ENCODE measurements at places on chromosomes 16 and 17.
A peak's percentile ranks its signal among the peaks of the same experiment; 100 is the strongest.

GRCh38 chr17:38867179-38867967 lies 2.5 kb upstream of the LASP1 start:
- DNase-seq: peak; percentile 74

DNA sequence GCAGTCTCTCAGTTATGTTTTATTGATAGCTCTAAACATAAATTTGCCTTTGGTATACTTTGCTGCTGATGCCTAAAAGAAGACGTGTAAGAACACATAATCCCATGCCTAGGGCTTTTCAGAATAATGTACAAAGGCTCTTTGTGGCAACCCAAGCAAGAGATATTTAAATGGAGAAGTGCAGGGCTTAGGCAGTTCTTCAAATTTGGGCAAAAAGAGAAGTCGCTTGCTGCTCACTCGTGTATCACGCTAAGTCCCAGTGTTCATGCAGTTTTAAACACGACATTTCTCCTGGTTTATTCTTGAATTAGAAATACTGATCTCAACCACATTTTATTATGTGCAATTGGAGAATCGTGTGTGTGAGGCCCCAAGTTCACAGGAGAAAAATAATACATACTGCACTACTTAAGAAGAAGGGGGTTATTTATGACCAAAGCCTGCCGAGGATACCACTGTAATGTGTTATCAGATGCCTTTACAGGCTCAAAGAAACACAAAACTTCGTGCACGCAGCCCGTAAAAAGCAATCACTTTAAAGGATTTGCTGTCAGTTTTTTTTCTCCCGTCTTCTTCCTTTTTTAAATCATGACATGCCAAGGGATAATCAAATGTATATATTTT lies 22.5 kb upstream of the IRX6 start:
- DNase-seq: no peak

- no peak for DNase-seq
Measured at GRCh38 chr16:74874123-74874522, 99.5 kb upstream of the FA2H start.

- no peak for DNase-seq
Measured at GRCh38 chr17:6035801-6036394, 34.3 kb upstream of the WSCD1 start.

GRCh38 chr17:58531122-58531521 lies 16.7 kb upstream of the MTMR4 start:
- peak; percentile 22 for DNase-seq

- no peak for DNase-seq
Measured at GRCh38 chr17:50834429-50835300, 721 bp upstream of the WFIKKN2 start.

DNA sequence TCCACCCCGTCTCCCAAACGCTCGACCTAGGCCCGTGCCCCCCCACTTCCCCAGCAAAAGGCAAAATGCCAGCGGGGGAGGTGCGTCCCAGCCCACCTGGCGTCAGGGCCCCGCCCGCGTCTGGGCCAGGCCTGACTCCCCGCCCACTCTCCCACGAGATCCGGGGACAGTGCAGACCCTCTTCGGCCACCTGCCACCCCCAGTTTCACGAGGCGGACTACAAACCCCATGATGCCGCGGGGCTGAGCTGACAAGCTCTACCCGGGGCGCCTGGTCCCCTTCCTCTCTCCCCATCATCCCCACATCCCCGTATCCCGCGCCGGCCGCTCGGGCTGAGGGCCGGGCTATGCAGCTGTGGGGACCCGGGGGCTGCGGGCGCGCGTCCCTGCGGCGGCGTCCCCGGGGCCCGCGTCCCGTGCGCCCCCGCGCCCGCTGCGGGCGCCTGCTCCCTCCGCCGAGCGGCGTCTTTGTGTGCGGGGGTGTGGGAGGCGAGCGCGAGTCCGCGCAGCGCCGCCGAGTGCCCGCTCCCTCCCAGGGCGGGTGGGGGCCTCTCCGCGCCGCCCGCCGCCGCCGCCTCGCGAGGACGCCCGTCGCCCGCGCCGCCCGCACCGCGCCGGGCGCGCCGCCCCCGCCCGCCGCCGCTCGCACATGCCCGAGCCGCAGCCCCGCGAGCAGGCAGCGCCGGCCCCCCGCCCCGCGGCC lies at the start of gene ANKRD13B:
TSS of gene ANKRD13B (plus strand) at position 283 of the 702 bp plus-strand sequence. CDS start 490 bp downstream, outside the sequence.
- DNase-seq: peak; percentile 56

GRCh38 chr17:47935961-47936360 lies 5.4 kb upstream of the PNPO start:
- DNase-seq: no peak

DNA sequence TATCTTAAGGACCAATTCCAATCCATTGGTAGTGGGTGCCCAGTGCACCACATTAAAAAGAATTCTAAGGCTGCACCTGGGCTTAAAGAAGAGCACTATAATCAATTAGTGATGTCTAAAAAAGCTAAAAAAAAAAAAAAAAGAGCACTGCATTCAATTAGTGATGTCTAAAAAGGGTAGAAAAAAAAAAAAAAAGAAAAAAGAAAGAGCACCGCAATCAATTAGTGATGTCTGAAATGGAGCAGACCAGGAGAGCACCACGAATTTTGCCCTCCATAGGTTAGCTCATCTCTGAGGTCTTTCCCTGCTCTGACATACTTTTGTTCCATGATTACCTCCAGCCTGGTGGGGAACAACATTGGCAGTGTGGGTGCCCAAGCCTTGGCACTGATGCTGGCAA lies 18.9 kb upstream of the CYLD start:
- no peak for DNase-seq

GRCh38 chr17:17084941-17085340 lies 42.7 kb downstream of the MPRIP start:
- DNase-seq: no peak

- no peak for DNase-seq
Measured at GRCh38 chr16:86431540-86431939, 78.8 kb upstream of the FOXF1 start.

DNA sequence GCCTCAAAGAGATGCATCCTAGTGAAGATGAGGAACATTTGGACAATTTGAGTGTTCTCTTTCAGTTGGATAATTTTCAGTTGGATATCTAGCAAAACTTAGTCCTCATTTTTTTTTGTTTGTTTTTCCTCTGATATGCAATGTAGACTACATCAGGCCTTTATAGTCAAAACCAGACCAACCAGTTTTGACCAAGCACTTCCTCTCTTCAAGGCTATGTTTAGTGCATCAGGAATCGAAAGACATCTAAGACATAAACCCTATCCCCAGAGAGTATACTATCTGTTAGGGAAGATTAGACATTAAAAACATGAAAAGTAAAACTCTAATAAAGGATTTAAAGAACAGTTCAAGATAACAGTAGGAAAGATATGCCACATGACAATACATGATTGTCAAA lies 256.1 kb downstream of the IRX3 start:
- no peak for DNase-seq

- DNase-seq: no peak
Measured at GRCh38 chr17:21012736-21013135, 30.1 kb downstream of the USP22 start.

- no peak for DNase-seq
Measured at GRCh38 chr16:88013091-88013609, 61.9 kb downstream of the BANP start.

- no peak for DNase-seq
Measured at GRCh38 chr16:79466111-79466510, 134.4 kb downstream of the MAF start.

- DNase-seq: no peak
Measured at GRCh38 chr17:37774504-37774903, 29.6 kb upstream of the HNF1B start.

GRCh38 chr16:84307209-84307954 lies 12.7 kb downstream of the WFDC1 start:
- DNase-seq: no peak

GRCh38 chr16:8874388-8874787 lies 5.6 kb upstream of the CARHSP1 start:
- no peak for DNase-seq

GRCh38 chr17:12492450-12492849 lies 173.2 kb upstream of the MYOCD start:
- DNase-seq: no peak

GRCh38 chr17:59349178-59349577 lies 17.7 kb downstream of the YPEL2 start:
- DNase-seq: no peak

GRCh38 chr16:66948134-66948836 lies 12.8 kb upstream of the CES3 start:
- DNase-seq: peak; percentile 36

- DNase-seq: peak; percentile 58
Measured at GRCh38 chr17:80649672-80650330, 105.2 kb downstream of the RPTOR start.

GRCh38 chr17:4881761-4882555 lies 17.4 kb upstream of the C17orf107 start:
- peak; percentile 76 for DNase-seq

GRCh38 chr17:42521036-42521435 lies 15.0 kb upstream of the NAGLU start:
- no peak for DNase-seq

Data from activated T-cell treated with anti-CD3 and anti-CD28 coated beads, Interleukin-2, amount 50 U/mL, for 1 hour (primary cell).